CD14-positive monocyte (primary cell): ENCODE measurements at places on chromosomes 11 and 22.

DNA sequence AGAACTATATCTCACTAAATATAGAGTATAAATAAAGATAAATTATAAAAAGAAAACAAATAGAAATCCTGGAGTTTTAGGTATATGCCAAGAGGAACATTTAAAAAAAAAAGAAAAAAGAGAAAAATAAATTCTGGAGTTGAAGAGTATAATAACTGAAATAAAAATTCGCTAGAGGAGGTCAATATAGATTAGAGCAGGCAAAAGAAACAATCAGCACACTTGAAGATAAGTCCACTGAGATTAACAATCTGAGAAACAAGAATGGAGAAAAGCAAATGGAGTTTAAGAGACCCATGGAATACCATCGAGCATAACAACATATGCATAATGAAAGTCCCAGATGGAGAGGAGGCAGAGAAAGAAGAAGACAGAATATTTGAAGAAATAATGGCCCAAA is 14.3 kb upstream of the BEST1 start:
- DNase-seq: no peak
- H3K4me1 ChIP-seq: no peaks in the 10 kb centered on the region
- H3K4me3 ChIP-seq: no peak overlapping the region

GRCh38 chr22:35051791-35052190 is 14.2 kb upstream of the ISX start:
- H3K27ac ChIP-seq: no peak overlapping the region
- H3K4me1 ChIP-seq: no peaks in the 10 kb centered on the region
- DNase-seq: no peak
- no peak overlapping the region for H3K4me3 ChIP-seq

DNA sequence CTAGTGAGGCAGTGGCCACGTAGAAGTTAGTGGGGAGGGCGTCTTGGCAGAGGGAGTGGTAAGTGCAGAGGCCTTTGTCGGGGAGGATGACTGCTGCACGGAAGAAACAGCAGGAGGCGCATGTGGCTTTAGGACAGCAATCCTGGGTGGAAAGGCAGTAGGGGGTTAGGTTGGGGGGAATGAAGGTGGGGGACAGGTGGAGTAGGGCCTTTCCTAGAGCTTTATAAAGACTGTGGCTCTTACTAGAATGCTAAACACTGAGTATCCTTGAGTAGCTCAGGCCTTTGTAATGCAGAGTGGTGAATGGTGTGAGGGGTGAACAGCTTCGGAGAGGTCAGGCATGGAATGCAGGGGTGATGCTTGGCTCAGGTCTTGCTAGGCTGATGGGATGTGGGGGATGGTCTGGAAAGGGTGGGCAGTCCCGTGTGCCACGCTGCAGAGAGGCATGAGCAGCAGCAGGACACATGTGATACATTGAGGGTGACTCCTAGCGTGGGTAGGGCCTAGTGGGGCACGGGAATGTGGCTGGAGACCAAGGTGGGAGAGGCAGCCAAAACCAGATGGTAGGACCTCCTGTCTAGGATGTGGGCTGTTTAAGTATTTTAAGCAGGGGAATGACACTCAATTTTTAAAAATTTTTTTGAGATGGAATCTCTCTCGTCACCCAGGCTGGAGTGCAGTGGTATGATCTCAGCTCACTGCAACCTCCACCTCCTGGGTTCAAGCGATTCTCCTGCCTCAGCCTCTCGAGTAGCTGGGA is 19.2 kb downstream of the AP2A2 start:
- peaks cover 56% of the 10 kb centered on the region for H3K36me3 ChIP-seq
- DNase-seq: no peak
- peaks cover 7% of the 10 kb centered on the region for H3K4me1 ChIP-seq
- H3K27me3 ChIP-seq: no peaks in the 10 kb centered on the region

GRCh38 chr11:57414612-57415212 is 12.2 kb downstream of the SLC43A3 start:
- peaks cover under 1% of the 10 kb centered on the region for H3K4me1 ChIP-seq
- H3K27me3 ChIP-seq: no peaks in the 10 kb centered on the region
- no peak overlapping the region for H3K4me3 ChIP-seq
- peak overlapping the region; percentile 48 for H3K27ac ChIP-seq
- DNase-seq: no peak

- no peaks in the 10 kb centered on the region for H3K27me3 ChIP-seq
- H3K4me3 ChIP-seq: no peak overlapping the region
- no peaks in the 10 kb centered on the region for H3K4me1 ChIP-seq
- no peak overlapping the region for H3K27ac ChIP-seq
- H3K36me3 ChIP-seq: no peaks in the 10 kb centered on the region
- no peak for DNase-seq
These were observed 1190.3 kb upstream of the RAG2 start for GRCh38 chr11:37788141-37788877.

DNA sequence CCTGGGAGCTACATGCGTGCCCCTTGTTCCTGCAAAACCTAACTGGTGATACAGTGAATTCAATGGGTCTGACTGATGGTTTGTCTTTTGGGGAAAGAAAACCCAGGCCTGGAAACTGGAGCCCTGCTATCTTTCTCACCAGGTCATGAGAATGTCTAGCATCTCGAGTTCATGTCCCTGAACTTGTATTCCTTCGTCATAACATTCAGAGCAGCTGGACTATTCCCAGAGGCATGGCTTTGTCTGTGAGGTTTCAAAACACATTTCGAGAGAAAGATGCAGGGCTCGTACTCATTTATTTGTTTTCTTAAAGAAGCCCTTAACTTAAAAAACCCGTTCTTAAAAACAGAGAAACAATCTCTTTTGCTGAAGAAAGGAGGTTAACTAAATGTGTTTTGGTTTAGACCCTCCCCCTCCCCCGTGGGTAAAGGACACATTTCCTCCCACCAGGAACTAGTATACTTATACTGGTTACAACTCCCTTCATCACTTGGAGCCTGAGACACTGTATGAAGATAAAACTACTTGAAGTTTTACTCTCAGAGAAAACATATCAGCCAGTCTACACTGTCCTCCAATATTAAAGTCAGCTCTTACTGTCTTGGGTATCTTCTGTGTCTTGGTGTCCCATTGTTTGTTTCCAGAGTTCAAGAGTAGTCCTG is 43.2 kb downstream of the ME3 start:
- no peaks in the 10 kb centered on the region for H3K4me1 ChIP-seq
- H3K4me3 ChIP-seq: no peak overlapping the region
- H3K27ac ChIP-seq: no peak overlapping the region
- H3K36me3 ChIP-seq: no peaks in the 10 kb centered on the region

DNA sequence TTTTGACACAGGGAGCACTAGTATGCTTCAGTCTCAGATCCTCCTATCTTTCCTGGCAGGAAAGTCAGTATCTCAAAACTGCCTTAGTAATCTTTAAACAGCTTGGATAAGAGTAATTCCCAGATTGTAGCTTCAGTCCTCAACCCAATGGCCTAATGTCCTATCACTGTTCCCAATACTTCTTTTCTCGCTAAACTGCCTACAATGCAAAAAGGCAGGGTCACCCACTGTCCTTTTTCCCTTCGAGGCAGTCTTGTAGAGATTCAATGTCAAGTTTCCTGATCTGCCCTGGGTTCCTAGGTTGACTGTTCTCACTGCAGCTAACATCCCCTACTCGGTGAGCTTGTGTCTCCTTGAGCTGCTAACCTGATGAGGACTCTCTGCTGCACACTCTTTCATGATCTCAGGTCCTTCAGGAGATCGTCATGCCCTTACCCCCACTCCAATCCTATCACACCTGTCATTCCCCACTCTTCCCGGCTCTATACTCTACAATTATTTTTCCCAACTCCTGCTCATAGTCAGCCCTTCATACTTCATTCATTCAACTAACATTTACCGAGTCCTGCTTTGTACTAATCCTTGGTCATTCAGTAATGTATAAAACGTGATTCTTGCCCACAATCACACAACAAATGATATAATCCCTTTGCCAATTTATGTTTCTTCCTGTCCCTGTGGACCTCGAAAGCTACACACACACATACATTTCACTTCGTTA is 904 bp downstream of the C2CD3 start:
- H3K4me1 ChIP-seq: peaks cover 24% of the 10 kb centered on the region
- H3K36me3 ChIP-seq: peaks cover 31% of the 10 kb centered on the region
- peak overlapping the region; percentile 73 for H3K27ac ChIP-seq
- H3K27me3 ChIP-seq: no peaks in the 10 kb centered on the region
- peak; percentile 2 for DNase-seq
- H3K4me3 ChIP-seq: peak overlapping the region; percentile 75

DNA sequence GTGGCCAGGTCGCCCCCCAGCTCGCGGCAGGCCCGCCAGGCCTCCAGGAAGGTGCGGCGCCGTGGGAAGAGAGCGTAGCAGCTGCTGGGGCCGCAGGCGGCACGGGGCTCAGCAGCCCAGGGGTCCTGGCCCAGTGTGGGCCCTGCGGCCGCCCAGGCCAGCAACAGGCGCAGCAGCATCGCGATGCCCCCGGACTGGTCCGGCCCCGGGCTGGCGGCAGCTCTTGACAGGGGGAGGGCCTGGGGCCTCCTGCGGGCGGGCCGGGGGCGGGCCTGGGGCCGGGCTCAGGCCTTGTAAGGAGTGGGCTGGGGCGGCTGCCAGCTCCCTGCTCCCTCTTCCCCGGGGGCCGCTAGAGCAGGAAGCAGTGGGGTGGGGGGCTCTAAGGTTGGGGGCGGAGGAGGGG is at the start of gene CD248:
Gene CD248 (minus strand): TSS at position 196 of the 403 bp plus-strand sequence. CDS start 17 bp downstream, at position 179.
- H3K36me3 ChIP-seq: no peaks in the 10 kb centered on the region
- H3K27me3 ChIP-seq: no peaks in the 10 kb centered on the region
- DNase-seq: no peak
- peaks cover 60% of the 10 kb centered on the region for H3K4me1 ChIP-seq
- no peak within 1 kb of the TSS for H3K4me3 ChIP-seq
